ENCODE measurements at places on chromosomes 16 and 17. TPM values are rescaled to one million over a fixed set of nuclear protein-coding genes. Genes with fewer than 3 reads are reported as not detected.

- peak; percentile 60 for DNase-seq
These were observed 16.3 kb upstream of the CDH15 start for GRCh38 chr16:89155184-89155679.

- DNase-seq, result no peak
These were observed 176.7 kb downstream of the C16orf95 start for GRCh38 chr16:87140211-87141200.

- DNase-seq, result no peak
These were observed 84.9 kb upstream of the ASIC2 start for GRCh38 chr17:33377837-33378595.

- no peak for DNase-seq
These were observed 7.2 kb downstream of the WFIKKN2 start for GRCh38 chr17:50842506-50843149.

- DNase-seq, result peak; percentile 96
These were observed 146.8 kb downstream of the SEC14L1 start for GRCh38 chr17:77287432-77288068.

- no peak for DNase-seq
These were observed 78.8 kb downstream of the RMI2 start for GRCh38 chr16:11424118-11424460.

- DNase-seq, result peak; percentile 67
These were observed 27.9 kb downstream of the VAT1L start for GRCh38 chr16:77816293-77816692.

DNA sequence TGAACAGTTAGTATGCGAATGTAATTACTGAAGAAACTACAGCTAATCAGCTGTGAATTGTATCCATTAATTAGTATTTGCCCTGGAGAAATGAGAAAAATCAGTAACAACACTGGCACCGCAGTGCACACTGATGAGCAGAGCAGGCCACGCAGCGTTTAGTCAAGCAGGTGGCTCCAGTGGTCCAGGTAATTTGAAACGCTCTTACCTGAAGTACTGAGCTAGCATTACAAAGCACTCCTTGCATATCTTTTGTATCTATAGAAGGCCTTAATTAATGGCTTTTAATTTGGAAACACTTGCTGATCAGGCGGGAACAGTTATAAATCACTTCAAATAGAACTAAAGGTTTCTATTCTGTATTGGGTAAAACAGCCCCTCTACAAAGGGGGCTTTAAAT is 76.4 kb downstream of the TOX3 start:
- no peak for DNase-seq

GRCh38 chr16:80051040-80051439 is 450.5 kb upstream of the MAF start:
- no peak for DNase-seq

DNA sequence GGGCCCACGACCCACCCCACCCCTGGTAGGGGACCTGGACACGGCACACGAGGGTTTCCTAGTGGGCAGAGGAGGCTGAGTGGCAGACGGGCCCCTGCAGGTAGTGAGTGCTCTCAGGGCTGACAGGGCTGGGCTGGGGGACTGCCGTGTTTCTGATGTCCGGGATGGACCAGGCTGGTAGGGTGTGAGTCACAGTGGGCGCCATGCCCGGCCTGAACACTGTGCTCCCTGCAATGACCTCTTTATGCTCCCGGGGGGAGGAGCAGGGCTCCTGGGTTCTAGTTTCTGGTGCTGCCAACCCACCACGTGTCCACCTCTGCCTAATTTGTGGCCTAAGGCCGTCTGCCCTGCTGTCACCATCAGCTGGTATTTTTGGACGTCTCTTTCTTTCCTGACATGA is 26.3 kb downstream of the ARHGAP23 start:
- peak; percentile 78 for DNase-seq

GRCh38 chr16:48556243-48556912 is 53.6 kb downstream of the N4BP1 start:
- no peak for DNase-seq

DNA sequence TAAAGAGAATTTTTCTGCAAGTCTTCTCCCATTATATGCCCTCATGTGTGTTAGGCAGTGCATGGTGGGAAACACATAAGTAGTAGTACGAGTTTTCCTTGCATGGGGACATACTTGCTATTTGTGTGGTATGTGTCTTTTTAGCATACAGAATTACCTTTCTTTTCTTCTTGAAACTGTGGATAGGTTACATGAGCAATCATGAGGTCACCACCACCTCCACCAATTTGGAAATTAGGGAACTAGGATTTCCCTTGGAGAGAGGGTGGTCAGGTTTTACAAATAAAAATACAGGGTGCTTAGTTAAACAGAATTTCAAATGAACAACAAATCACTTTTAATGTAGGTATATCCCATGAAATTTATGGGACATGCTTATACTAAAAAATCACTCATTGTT is 16.3 kb upstream of the AMZ2 start:
- no peak for DNase-seq

DNA sequence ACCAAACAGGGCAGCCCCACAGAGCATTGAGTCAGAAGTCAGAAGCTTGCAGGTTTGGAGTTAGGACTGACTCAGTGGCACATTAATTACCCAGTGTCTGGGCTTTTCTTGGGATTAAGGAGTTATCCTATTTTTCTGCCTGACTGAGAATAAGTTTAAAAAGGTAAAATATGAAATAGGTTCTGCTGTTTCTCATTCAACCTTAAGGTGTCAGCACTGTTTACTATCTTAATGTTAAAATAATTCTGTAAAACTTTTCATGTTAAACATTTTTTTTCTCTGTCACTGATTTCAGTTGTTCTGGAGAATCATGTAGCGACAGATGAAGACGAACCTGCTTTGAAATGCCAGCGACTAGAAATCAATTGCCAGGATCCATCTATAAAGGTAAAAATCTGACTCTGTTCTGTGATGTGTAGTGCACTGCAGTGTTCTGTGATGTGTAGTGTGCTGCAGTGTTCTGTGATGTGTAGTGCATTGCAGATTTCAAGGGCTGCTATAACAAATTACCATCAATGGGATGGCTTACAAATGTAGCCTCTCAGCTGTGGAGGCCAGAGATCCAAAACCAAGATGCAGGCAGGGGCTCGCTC is 128.0 kb downstream of the LAT start:
- no peak for DNase-seq

GRCh38 chr16:88759245-88759975 is 25.6 kb downstream of the PIEZO1 start:
- DNase-seq, result peak; percentile 70

DNA sequence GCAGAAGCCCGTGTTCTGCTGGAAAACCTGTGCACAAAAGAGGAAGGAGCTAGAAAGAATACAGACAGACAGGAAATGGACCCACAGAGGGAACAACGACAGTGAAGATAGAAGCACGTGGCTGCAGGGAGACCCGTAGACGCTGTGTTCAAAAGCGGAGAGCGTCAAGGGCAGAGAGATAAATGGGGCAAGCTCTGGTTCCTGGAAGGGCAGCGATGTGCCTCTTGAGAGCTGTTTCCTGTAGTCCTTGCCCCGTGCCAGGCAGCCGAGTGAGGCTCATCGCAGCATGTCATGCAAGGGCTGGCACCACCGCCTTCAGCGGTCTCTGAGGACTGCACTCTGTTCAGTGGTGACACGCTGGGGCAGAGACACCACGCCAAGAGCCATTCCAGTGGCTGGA is 43.6 kb upstream of the CACNG5 start:
- DNase-seq, result no peak

DNA sequence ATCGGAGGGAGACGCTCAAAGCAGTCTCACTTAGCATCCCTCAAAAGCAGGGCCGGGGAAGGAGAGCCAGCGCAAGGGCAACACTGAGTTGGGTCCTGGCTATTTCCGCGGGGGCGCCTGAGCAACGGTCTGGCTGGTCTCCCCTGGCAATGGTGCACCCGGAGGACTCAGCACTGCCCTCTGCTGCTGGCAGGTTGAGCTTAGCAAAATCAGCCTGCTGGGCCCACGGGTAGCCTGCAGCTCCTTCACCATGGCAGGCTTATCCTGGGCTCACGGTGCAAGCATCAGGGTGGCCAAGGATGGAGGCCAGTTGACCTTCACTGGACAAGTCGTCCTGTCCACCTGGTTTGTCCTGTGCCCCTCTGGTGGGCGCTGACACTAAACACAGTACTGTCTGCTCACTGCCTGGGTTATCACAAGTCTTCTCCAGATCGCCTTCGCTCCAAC is 14.4 kb upstream of the ALDH3A1 start:
- DNase-seq, result peak; percentile 44

DNA sequence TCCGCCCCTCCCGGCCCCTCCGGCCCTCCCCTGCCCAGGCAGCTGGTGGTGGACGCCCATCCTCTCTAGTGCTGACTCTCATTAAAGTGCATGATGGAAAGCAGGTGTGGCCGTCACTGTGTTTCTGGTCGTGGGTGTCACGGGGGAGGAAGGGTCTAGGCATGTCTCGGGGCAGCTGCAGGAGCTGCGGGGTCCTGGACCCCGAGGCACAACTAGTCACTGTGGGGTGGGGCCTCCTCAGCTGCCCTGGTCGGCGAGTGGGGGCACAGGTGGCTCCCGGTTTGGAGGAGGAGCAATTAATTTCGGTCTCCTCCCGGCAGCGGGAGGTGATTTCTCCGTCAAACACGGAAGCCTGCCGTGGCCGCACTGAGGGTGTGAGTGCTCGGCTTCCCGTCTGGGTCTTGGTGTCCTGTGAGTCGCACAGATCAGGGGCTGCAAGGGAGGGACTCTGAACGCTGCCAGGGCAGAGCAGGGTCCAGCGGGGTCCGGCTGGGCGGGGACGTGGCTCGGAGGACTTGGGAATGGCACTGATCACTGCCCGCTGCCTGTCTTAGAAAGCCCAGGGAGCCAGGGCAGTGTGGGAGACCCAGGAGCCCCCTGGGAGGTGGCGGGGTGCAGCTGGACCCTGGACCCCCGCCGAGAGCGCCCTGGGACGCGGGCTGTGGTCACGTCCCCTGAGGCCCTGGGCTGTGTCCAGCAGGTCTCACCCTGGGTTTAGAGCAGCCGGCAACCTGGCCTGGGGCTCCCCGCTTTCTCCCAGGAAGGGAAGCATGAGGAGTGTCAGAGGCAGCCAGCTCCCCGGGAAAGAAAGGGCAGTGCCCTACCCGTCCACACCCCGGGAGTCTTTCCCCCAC is 3.3 kb downstream of the TPSD1 start:
- no peak for DNase-seq

GRCh38 chr17:43018008-43018853 is 4.0 kb downstream of the VAT1 start:
- DNase-seq, result no peak

DNA sequence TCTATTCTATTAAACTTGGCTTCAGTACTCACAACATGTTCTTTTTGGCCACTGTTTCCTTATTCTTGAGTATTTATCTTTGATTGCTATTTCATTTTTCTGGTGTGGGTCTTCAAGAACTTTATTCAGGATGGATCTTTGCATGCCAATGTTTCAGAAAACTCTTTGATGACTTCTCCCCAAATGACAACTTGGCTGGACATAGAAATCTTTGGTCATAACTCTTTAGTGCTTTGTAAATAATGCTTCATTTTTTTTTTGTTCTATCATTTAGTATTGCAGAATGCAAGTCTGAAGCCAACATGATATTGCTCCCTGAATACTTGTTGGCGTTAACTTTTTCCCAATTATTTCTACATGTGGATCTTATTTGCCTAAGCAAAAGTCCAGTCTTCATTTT is 103.6 kb upstream of the HS3ST2 start:
- no peak for DNase-seq

DNA sequence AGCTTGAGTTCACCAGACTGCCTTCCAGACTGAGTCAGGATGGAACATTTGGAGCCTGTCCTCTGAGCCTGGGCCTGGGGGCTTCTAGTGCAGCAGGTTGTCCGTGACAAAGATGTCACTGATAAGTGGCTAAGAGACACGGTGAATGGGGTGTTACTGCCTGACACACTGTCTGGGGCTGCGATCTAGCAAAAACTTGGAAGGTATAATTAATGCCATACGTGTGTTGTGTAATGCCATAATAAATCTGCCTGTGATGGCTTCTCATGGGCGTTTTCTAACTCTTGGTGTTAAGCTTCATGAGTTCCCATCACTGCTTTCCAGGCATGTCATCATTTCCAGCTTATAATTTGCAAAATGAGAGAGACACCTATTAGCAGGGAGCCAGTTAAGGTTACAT is 215.4 kb downstream of the UTP18 start:
- DNase-seq, result no peak

DNA sequence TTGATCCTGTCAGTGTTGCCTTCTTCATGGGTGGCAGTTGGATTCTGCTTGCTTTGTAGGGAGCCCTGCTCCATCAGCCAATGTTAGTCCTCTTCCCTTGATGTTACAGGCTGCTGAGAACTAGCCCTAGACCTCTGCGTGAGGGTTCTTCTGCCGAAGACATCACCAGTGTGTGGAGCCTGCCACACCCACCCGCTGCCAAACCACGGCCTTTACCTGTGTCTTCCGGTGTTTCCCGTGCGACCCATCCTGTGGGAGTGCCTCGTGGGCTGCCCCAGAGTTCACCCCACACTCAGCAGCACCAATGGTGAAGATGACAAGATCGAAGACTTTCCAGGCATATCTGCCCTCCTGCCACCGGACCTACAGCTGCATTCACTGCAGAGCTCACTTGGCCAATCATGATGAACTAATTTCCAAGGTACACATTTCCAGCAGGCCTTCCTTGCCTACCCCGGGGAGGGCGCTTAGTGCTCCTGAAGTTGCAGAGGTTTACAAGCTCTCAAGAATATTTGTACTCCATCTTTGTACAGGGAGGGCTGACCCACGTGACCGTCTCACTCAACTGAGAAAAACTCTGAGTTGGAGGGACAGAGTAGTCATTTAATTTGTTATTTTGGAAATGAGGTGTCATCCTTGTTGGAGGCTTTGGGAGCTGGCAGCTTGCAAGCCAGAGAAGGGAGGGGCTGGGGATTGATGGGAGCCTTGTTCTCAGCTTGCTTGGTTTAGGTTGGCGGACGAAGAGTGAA is 21.8 kb downstream of the YPEL2 start:
- DNase-seq, result no peak

CBX2 gene
- polyA plus RNA-seq, result 0.77 TPM

SYT17 gene
- not detected for polyA plus RNA-seq

TAT gene
- not detected for polyA plus RNA-seq

KRT33B gene
- not detected for polyA plus RNA-seq

ZNF778 gene
- 4.9 TPM for polyA plus RNA-seq

CCT6B gene
- 1.1 TPM for polyA plus RNA-seq

TBX21 gene
- polyA plus RNA-seq, result not detected

KRT20 gene
- not detected for polyA plus RNA-seq

QRICH2 gene
- 0.26 TPM for polyA plus RNA-seq

ADAD2 gene
- polyA plus RNA-seq, result not detected

HEATR9 gene
- not detected for polyA plus RNA-seq

MEIOC gene
- polyA plus RNA-seq, result 0.07 TPM

MYH2 gene
- polyA plus RNA-seq, result not detected

CFAP97D1 gene
- polyA plus RNA-seq, result 0.03 TPM

CD300LG gene
- polyA plus RNA-seq, result not detected

ORMDL3 gene
- 22.3 TPM for polyA plus RNA-seq

SRL gene
- 0.07 TPM for polyA plus RNA-seq

IGF2BP1 gene
- 1.4 TPM for polyA plus RNA-seq

Measured in fibroblast of lung (primary cell).